CD8-positive, alpha-beta memory T cell (primary cell): ENCODE measurements at places on chromosomes 6 and 20. TPM values are rescaled to one million over a fixed set of nuclear protein-coding genes. Genes with fewer than 3 reads are reported as not detected.

Gene BIRC7
- total RNA-seq, result not detected

Gene GATA5
- total RNA-seq, result not detected

Gene PTK6
- total RNA-seq, result 0.31 TPM

Gene EYA2
- not detected for total RNA-seq

Gene KIF6
- total RNA-seq, result not detected

Gene TMEM151B
- not detected for total RNA-seq

DNA sequence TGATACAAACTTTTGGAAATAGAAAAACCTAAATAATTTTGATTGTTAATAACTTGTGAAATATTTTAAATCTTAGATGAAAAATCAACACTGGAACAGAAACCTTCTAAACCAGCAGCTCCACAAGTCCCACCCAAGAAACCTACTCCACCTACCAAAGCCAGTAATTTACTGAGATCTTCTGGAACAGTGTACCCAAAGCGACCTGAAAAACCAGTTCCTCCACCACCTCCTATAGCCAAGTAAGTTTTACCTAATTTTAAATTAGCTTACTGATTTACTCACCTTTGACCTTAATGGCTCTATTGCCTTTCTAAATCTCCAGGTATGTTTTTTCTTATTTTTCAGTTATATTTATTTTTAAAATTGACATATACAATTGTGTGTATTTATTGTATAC lies 102.6 kb upstream of the ADGRF4 start:
- DNase-seq, result no peak

GRCh38 chr20:17928211-17928611 lies 40.4 kb downstream of the SNX5 start:
- no peak for DNase-seq

GRCh38 chr6:26536571-26537159 lies 1.5 kb upstream of the HMGN4 start:
- DNase-seq, result no peak

DNA sequence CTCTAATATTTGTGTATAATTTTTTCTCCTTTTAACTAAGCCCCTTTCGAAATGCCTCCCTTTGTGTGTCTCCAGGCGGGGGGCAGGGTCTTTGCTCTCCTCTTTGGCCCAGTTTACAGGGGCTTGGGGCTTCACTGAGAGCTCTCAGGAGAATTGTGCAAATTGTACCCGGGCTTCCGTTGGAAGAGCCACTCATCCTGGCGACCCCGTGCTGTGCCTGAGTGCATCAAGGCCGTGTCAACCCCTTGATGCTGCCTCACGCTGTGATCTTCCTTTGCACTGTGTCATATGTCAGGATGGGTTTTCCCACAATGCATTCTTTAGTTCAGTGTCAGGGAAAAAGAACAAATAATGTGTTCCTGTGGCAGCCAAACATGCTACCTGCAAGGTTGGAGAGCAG lies 118.0 kb upstream of the POU3F2 start:
- DNase-seq, result no peak

- no peak for DNase-seq
Measured at GRCh38 chr6:100665041-100665380, 200.3 kb upstream of the SIM1 start.

DNA sequence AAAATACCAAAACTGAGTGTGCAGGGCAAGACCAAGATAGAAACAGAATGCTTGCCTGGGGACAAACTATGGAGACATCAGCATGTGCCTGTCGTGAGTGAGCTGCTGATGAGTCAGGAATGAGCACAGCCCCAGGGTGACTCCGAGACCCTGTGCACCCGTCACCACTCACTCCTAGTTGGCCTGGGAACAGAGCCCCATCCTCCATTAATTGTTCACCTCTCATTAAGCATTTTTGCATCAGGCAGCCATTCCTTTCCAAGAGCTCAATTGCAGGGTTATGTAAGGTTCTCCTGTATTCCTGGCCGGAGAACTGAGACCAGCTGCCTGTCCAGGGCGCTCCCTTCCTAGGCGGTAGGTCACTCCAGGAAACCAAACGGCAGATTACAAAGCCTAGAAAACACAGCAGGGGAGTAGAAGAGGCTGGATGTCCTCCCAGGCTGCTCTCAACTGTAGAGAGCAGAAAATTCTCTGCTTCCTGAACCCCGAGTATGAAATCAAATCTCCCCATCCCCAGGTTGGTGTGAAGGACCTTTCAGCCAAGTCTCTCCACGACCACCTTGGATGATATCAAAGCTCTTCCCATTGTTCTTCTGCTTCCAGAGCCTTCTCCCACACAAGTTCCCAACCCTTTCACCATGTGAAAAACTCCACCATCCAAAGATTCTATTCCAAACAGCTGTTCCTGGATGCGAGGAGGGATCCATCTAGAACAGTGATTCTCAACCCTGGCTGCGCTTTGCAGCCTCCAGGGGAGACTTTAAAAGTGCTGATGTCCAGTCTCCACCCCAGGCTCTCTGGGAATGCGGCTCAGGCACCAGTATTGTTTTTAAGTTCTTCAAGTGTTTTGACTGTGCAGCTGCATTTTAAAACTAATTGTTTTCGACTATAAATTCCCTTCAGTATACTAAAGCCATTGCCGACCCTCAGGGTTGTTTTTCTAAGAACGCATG lies 532.6 kb upstream of the JARID2 start:
- DNase-seq, result no peak

DNA sequence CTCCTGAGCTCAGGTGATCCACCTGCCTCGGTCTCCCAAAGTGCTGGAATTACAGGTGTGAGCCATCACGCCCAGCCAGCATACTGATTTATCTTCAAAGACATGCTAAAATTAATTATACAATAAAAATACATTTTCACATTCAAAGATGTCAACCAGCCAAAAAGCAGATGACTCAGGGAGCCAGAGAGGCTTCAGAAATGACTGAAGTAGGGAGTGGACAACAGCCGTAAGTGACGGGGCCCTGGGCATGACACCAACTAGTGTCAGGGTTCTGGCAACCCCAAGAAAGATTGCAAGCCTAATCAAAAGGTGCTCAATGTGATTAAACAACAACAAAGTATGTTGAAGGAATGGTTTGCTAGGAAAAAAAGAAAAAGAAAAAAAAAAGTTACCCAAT lies 28.4 kb downstream of the GPLD1 start:
- no peak for DNase-seq

DNA sequence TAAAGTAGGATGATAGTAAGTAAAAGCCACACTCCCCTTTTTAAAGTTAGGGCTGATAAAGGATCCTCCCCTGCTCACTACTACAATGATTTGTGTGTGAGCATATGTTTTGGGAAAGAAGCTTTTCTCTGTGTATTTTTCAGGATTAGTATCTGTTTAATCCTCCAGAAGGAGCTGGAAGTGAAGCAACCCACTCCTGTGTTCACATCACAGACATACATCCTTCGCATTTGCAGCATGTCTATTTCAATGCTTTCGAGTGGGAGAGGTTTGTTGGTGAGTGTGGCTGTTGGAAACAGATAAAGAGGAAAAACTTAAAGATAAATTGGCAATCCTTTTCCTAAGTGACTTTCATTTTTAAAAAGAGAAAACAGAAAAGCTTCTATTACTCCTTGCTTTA lies 31.6 kb upstream of the RGS17 start:
- DNase-seq, result no peak

DNA sequence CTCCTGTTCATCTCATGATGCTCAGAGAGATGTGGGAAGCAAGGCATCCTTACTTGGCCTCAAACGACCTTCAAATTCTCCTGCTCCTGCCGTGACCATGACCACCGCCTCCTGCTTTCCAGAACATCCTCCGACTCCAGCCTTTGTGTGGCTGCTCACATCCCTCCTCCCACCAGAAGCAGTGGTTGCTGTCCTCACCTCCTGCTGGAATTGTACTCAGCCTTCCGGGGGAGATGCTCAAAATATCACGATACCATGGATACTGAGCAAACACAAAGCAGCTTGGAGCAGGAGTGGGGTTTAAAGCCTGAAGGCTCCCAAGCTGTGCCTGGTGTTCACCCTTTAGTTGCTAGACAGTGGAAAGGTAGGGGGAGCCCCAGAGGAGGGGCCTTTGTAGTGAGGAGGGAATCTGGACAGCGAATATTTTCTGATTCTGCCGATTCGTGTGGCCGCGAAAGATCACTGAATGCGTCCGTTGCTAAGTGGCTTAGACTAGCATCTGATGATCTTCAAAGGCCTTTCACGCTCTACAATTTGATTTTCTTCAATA lies 9.3 kb upstream of the DUSP22 start:
- DNase-seq, result no peak

- DNase-seq, result no peak
Measured at GRCh38 chr20:64044484-64045247, 4.8 kb downstream of the SOX18 start.

DNA sequence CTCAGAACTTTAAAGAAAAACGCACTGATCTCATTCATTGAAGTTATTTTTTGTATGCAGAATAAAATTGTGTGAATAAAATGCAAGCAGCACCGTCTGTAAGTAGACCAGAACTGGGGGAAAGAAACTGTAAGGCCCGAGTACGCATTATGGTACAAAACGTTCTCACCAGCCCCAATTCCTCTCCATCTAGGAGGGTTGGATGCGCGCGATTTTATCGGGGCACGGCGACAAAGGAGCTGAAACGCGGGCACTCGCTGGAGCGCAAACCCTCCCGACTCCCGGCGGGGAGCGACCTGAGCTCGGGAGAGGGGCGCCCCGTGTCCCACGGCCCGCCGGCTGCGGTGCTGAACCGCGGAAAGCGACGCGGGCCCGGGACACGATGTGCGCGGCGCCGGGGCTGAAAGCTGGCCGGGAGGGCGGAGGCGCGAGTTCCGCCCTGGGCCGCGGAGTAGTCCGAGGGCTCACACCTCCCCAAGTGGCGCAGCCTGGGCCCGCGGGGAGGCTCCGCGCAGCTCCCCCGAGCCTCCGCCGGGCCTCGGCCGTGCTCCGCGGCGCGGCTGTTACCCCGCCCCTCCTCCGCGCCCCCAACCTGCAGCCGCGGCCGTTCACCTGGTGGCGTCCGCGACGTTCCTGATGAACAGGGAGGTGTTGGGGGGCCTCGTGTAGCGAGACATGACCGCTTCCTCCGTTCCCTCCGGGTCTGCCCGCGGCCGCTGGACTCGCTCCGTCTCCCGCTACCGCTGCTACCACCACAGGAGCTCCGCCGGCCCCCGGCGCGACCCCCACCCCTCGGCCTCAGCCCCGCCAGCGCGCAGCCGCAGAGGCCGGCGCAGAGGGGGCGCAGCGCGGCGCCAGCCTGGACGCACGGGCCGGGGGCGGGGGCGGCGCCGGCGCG lies at the start of gene SRSF12:
Gene SRSF12 (minus strand): TSS at position 861 of the 898 bp plus-strand sequence. CDS start 184 bp downstream, at position 677.
- peak; percentile 38 for DNase-seq

DNA sequence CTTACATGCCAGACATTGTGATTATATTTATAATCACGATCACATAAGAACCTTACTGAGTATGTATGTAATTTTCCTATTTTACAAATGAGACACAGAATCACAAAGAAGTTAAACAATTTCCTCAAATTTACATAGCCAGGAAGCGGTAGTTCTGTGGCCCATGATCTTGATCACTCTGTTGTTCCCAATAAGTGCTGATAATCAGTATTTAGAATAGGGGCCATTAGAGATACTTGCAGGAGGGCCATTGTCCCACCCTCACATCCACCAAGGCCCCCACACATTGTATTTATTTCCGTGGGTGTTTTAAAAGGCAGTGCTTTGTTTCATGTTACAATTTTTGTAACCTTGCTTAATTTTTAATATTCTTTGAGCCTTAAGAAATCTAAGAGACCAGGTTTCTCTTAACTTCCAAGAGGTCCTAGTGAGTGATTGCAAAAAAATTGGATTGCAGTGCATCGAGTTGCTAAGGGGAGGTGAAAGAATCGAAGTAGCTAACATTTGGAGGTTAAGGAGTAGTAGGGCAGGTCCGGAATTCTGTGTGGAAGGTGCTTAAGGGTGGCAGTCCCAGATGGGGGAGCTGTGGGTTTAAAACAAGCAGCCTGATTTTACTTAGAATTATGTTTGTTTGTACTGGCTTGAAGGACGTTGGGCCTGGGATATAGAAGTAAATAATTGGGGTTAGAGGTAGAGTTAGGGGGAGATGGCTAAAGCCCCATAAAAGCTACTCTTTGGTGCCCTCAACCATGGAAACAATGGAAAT lies 339.4 kb downstream of the CDKAL1 start:
- no peak for DNase-seq

DNA sequence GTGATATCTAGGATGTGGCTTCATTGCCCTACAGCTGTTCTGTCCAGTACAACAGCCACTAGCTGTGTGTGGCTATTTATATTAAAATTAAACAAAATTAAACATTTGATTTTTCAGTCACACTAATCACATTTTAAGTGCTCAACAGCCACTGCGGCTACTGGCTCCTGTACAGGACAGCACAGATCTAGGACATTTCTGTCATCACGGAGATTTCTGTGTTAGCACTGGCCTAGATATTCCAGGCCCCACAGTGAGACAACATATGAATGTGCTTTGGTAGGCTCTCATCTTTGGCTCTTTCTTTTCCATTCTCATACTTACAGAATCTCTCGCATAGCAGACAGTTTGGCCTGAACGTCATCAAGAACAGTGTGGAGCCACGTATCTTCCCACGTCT lies 48.4 kb upstream of the ZBTB24 start:
- DNase-seq, result no peak

DNA sequence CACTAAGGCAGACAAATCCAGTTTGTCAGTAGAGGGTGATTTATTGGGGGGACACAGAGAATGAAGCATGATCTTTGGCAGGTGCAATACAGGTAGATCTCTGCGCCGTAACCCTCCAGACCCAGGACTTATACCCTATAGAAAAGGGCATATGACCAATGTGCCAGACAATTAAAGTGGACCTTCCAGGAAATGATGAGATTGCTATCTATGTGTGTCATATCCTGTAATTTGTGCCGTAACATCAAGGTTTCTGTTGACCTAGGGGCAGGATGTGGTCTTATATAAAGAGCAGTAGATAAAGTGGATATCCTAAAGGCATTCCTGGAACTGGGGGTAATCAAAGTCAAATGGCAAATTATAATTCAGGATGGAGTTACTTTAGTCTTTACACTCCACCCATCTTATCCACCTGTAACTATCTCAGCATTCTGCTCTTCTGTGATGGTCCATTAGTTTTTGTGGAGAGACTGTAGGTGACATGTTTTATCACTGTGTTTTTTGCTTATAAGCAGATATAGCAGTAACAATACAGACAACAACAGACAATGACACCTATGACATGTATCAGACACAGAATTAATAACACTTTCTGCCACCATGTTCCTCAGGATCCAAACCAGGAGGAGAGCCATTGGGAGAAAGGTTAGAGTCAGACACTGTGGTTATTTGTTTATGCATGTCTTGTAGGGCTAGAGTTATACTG lies 43.1 kb upstream of the ZNF337 start:
- DNase-seq, result no peak

DNA sequence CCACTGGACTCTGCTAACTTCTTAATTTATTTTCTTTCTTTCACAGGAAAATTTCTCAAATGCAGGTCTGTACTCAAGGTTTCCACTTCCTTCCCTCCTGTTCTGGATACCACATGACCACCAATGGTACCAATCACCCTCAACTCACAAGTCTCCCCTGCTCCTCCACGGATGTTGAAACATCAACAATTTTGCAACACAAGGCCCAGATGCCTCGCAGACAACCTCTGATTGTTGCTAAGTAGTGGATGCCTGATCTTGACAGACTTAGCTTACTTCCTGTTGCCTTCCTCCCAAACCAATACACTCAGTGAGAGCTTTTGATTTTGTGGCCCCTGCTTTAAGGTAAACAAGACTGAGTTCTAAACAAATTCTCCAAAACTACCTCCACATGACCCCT lies 146.6 kb downstream of the FRK start:
- no peak for DNase-seq
